ENCODE measurements at places on chromosomes 3 and 15.

- DNase-seq: no peak
Measured at GRCh38 chr15:36953346-36953745, 147.0 kb downstream of the MEIS2 start.

DNA sequence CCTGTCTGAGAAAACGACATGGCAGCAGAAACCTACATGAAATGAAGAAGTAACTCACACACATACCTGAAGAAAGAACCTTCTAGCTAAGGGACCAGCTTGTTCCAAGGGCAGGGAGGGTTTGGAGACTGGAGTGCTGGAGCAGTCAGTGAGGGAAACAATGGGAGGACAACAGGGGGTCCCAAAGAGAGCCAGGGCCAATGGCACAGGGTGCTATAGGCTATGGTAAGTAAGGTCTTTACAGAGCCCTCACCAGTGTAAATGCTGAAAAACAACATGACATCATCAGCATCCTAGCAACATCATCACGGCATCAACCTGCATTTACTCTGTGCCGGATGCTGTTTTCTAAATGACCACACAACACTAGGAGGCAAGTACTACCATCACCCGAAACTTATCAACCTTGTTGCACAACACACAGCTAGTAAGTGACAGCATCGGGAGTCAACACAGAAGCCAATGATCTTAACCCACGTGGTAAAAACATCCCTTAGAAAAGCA lies 449.5 kb upstream of the WNT5A start:
- DNase-seq: no peak

GRCh38 chr15:33218071-33218491 lies 23.6 kb upstream of the FMN1 start:
- no peak for DNase-seq

DNA sequence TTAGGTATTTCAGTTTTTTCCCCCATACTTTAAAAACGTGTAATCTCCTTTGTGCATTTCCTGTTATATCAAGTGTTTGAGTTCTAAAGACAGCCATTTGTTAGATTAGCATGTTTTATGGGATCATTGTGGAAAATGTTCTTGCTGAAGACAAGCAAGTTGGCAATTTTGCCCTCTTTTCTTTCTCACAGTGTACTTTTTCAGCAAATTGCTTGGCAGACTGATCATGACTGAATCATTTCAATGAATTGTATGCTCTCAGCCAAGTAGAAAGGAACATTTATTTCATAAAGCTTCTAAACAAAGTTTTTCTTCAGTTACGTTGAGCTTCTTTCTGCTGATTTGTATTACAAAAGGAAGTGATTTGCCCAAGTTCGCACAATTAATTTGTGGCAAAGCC lies 51.6 kb downstream of the ATG7 start:
- no peak for DNase-seq

DNA sequence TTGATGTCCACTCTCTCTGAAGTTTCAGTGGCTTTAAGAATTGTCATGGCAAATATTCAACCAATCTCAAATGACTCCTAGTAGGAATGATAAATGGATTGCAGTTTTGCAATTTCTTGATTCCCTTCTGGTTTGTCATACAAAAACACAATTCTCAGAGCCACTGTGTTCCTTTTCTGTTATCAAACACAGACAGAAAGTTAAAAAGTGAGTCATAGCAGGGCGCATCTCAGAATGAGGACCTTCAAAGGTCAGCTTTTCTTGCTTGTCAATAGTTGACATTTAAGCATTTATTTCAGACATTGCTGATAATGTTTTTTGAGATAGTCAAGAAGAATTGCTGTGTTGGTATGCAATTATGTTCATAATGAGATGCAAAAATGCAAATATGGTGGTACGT lies 405.9 kb downstream of the NR2F2 start:
- no peak for DNase-seq

All from GOT3 (cell line).